Stimulated activated CD4-positive, alpha-beta T cell treated with anti-CD3 and anti-CD28 coated beads, Interleukin-15, amount 100 ng/mL, for 1 hour (primary cell): ENCODE measurements at places on chromosomes 2 and 18.
A peak's percentile ranks its signal among the peaks of the same experiment; 100 is the strongest.

GRCh38 chr2:137437386-137437785 is 526.9 kb upstream of the HNMT start:
- DNase-seq = no peak

GRCh38 chr18:42574871-42575270 is 540.6 kb downstream of the RIT2 start:
- no peak for DNase-seq

- DNase-seq = no peak
Observed at GRCh38 chr2:140701726-140702125, 1429.1 kb downstream of the LRP1B start.

GRCh38 chr2:51782921-51783765 is 751.2 kb upstream of the NRXN1 start:
- DNase-seq = no peak

- no peak for DNase-seq
Observed at GRCh38 chr2:207467716-207468347, 61.9 kb upstream of the CREB1 start.

DNA sequence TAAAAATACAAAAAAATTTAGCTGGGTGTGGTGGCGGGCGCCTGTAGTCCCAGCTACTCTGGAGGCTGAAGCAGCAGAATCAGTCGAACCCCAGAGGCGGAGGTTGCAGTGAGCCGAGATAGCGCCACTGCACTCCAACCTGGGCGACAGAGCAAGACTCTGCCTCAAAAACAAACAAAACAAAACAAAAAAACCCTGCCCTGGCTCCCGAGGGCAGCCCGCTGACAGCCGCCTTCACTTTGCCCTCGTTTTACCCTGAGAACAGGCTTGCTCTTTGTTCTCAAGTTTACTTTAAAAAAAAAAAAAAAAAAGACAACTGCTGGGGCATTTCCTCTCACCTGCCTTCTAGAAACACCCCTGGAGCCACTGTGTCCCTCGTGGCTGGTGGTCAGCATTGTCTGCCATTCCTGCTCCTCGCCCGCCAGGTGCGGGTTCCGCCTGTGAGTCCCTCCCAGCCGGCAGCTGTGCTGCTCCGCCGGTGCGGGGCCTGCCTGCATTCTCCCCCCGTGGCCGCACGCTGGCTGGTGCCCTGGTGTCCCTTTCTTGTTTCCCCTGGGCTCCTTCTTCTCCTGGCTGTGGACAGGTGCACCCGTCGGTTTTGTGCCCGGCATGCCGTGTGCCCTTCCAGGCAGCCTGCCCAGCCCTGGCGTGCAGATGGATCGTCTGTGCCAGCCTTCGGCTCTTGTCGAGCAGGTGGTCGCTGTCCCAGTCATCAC is 105.7 kb downstream of the USP40 start:
- DNase-seq = no peak

GRCh38 chr2:17303521-17303920 is 214.7 kb downstream of the RAD51AP2 start:
- DNase-seq = no peak

- no peak for DNase-seq
Observed at GRCh38 chr2:31296641-31297287, 62.8 kb downstream of the EHD3 start.

DNA sequence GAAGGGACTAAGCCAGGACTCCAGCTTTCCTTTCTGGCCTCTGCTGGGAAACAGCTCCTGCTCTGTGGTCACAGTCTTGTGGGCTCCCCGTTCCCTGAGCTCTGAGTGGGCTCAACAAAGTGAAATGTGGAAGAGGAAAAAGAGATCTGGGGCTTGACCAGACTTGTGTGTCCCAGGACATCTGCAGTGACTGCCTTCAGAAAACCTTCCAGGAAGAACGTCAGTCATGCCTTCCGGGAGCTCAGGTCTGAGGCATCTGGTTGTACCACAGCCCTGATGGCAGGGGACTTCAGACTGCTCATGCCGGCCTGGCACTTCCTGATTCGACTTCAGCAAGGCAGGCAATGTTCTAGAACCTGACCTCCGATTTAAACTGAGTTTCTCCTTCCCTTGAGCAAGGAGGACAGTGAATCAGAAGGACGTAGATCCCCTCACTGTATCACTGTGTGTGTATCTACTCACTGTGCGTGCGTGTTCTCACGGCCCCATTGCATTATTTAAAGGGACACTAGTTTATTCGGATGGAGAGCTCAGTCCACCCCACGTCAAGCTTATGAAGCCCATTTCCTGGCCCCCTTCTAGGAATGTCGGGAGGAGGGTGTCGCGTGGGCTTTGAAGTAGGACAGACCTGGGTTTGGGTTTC is 548 bp upstream of the FBLN7 start:
- DNase-seq = no peak

DNA sequence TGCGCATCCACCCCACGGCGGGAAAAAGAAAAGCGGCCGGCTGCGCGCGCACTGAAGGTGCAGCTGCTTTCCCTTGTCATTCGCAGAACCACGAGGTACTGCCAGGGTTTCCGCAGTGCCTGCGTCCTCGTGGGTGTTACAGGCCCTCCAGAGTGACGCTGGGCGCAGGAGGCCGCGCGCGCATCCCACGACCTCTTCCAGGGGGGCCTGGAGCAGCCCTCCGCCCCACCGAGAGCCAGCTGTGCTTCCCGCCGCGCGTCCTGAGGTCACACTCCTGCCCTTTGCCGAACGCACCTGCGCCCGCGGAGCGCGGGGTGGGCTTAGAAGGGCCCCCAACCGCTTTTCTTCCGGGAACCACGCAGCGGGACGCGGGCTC is 378 bp upstream of the IAH1 start:
- DNase-seq = peak; percentile 49

DNA sequence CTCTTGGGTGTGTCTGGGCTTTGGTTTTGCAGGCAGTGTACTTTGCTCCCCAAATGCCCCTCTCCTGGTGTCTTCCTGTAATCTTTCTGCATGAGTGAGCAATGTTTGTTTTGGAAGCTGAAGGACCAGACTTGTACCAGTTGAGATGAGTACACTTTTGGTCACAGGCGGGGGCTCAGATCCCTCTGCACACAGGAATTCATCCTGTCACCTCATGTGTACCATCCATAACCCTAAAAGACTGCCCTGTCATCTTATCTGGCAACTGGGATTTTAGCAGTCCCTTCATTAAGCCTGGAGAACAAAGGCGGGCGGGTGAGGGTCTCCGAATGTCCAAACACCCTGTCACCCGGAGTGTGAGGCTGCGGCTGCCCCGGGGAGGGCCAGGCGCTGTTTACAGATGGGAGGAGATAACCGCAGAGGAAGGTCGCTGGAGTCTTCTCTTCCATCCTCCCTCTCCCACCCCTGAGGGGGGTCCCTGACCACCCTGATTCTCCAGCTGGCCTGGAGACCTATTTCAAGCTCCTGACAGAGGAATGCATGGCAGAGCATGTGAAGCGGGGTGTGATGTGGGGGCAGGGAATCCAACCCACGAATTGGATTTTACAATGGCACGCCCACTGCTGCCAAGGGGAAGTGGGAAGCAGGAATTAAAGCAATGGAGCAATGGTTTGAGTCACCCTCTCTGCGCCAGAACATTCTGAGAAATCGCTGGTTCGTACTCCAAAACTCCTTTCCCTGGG is 158.2 kb upstream of the MYCN start:
- DNase-seq = no peak

- DNase-seq = no peak
Observed at GRCh38 chr2:218622606-218623365, 15.1 kb downstream of the PLCD4 start.

DNA sequence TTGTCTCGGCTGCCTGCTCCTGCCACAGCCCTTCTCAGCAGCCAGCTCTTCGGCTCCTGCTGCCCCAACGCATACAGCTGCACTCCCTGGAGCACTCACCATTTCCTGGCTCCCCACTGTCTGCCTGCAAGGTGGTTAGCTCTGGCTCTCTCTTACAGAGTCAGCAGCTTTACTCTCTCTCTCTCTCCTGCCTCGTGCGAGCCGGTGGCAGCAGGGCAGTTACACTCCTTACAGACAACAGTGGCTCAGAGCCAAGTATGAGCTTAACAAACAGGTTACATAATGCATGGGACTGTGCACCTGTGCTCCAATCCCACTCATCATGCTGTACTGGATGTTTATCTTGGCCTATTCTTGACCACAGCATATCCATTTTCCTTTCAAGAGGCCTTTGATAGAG is 47.4 kb upstream of the DNAJC10 start:
- DNase-seq = no peak

DNA sequence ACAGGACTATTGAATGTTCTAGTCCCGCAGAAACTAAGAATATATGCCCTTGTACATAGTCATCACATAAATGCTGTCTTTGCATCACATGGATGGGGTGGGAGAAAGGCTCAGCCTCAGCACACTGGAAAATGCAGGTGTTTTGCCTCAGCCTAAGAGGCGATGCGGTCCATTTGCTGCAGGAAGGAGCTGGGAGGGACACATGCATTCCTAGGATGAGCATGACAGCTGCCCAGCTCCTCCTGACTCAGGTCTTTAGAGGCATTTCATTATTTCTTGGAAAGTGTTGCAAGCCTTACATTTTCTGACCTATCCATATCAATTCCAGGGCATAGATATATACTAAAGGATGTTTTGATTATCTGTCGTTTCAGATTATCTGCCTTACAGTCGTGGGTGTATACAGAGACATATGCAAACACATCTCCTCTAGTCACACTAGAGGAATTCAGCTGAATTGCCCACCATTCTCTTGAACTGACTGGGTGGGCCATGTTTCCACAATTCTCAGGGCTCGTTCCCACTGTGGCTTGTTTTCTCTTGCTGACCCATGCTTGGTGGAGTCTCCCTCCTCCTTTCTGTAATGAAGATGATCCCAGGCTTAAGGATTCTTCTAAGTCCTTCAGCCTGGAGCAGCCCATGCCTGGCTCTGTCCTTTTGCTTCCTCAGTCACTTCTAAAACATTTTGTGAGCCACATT is 156.9 kb downstream of the SETBP1 start:
- no peak for DNase-seq
